Bronchial smooth muscle cell (primary cell): ENCODE measurements at places on chromosomes 12 and 14. TPM values are rescaled to one million over a fixed set of nuclear protein-coding genes. Genes with fewer than 3 reads are reported as not detected.

Gene FOXG1
- 0.26 and 0.79 TPM in 2 replicates for total RNA-seq

Gene SYCP3
- total RNA-seq: under 0.01 and 0.34 TPM in 2 replicates

Gene ACOT4
- 0.26 and 0.32 TPM in 2 replicates for total RNA-seq

Gene TMEM52B
- not detected in 2 replicates for total RNA-seq

Gene NKX2-1
- 0.09 TPM in 1 of 2 replicates, not detected in the other for total RNA-seq

Gene MIPOL1
- 9.1 and 10.2 TPM in 2 replicates for total RNA-seq

Gene CCDC92
- total RNA-seq: 7.3 and 8.0 TPM in 2 replicates

Gene FRMD6
- total RNA-seq: 145 and 173 TPM in 2 replicates

Gene RNF212B
- total RNA-seq: not detected in 2 replicates

Gene ZC2HC1C
- total RNA-seq: 1.4 and 1.5 TPM in 2 replicates

Gene DPF3
- 8.1 and 13.2 TPM in 2 replicates for total RNA-seq

Gene ITGB7
- 0.47 and 1.4 TPM in 2 replicates for total RNA-seq

Gene PPFIA2
- total RNA-seq: 0.09 and 0.95 TPM in 2 replicates

Gene CCDC184
- 0.32 and 0.34 TPM in 2 replicates for total RNA-seq

Gene ZFHX2
- 0.09 and 0.32 TPM in 2 replicates for total RNA-seq

Gene PLCZ1
- not detected in 2 replicates for total RNA-seq

Gene SLC17A8
- total RNA-seq: 0.16 TPM in 1 of 2 replicates, not detected in the other

Gene CEBPE
- 0.16 TPM in 1 of 2 replicates, not detected in the other for total RNA-seq

Gene ST8SIA1
- total RNA-seq: 3.2 and 11.3 TPM in 2 replicates
